ENCODE measurements at places on chromosomes 6 and 20.
A peak's percentile ranks its signal among the peaks of the same experiment; 100 is the strongest.

- no peak overlapping the region for H3K4me3 ChIP-seq
- peaks cover 10% of the 10 kb centered on the region for H3K27me3 ChIP-seq
- no peak for DNase-seq
- H3K36me3 ChIP-seq = no peaks in the 10 kb centered on the region
- H3K27ac ChIP-seq = no peak overlapping the region
Measured at GRCh38 chr20:52805843-52806242, 166.3 kb upstream of the TSHZ2 start.

DNA sequence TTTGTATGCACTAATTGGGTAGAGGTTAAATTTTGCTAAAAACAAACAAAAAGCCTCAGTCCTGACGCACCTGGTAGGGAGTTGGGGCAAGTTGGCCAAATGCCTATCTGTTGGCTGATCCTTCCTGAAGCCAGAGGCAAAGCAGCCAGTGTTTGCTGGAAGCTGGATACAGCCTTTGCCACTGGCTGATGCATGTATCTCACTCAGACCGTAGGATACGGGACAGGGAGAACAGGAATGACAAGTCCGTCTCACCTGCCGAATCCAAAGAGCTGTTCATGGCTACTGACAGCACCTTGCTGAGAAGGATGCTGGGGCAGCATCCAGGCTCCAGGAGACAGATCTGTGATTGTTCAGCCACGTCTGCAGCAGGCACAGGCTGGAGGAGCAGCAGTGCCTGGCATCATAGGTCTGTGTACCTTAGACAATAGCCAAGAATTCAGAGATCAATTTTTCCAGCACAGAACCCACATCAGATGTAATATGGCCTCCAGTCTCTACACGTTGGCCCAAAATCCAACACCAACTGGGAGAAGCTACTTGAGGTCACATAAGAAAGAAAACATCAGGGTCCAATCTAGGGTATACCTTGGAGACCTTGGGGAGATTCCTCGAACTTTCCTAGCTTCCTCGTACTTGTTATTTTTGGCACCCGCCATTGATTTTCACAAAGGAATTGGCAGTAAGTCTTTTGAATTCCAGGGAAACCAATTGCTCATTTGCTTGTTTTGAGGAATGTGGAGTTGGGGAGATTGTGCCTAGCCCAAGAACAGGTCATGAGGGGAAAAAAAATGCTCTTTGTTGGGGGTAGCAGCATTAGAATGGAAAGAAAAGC, 108.5 kb upstream of the ARMC2 start:
- H3K4me1 ChIP-seq = peaks cover 6% of the 10 kb centered on the region
- H3K27ac ChIP-seq = no peak overlapping the region

DNA sequence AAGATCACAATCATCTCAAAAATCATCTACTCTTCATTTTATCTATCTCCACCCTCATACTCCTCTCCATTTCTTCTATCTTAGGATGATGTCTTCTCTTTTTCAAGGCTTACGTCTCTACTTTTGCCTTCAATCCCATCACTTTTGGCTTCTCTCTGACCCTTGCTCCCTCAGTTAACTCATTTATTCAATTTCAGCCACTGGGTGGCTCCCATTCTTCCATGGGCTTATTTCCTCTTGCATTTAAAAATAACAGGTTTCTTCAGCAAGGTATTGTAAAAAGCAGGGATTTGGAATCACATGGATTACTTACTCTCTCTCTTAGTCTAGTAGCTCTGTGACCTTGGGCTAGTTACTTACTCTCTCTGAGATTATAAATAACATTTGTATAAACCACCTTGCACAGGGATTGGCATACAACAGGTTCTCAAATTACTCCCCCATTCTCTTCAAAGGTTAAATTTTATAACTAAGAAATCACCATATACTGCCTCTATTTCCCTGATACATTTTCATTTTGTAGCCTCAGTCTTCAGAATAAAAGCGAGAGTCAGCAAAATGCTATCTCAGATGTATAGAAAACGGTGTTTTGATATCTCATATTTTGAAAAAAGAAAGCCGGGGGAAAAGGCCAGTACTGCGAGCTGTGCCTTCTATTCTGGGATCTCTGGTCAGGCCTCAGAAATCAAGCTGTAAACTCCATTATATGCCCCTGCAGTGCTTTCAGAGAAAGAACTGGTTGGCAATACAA, 5.5 kb downstream of the ZSCAN12 start:
- peaks cover 43% of the 10 kb centered on the region for H3K4me1 ChIP-seq
- H3K27me3 ChIP-seq = no peaks in the 10 kb centered on the region
- DNase-seq = no peak
- H3K4me3 ChIP-seq = no peak overlapping the region

DNA sequence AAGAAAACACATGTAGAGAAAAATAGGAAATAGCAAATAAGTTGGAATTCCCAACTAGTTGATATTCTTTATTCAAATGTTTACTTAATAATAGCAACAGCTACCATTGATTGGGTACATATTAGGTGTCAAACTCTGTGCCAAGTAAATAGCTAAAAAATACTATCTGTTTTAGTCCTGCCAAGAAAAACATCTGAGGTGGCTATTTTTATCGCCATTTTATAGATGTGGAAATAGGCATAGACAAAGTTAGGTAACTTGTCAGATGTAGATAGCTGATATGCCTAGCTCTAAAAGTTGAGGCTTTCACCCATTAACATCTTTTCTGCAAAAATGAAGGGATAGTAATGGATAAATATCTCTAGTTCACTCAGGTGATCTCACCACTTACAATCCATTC, 549.2 kb upstream of the ID4 start:
- H3K36me3 ChIP-seq = no peaks in the 10 kb centered on the region
- H3K27ac ChIP-seq = no peak overlapping the region
- H3K4me3 ChIP-seq = no peak overlapping the region
- no peaks in the 10 kb centered on the region for H3K4me1 ChIP-seq
- no peak for DNase-seq
- H3K27me3 ChIP-seq = no peaks in the 10 kb centered on the region

DNA sequence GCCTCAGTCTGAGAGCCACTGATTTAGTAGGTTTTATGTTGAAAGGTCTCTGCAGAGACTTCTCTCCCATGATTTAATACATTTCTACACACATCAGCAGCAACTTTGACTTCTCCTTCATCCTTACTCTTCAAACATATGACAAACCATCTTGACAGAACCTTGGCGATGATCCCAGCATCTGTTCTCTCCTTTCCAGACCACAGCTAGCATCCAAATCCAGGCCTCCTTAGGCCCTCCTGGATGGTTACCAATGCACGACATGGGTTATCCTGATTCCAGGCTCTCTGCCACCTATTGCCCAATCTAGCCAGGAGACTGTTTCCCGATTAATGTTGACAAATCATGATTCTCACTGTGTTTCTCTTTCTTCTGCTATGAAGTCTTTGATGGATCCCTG, 16.8 kb downstream of the LAMA4 start:
- H3K4me3 ChIP-seq = no peak overlapping the region
- peaks cover 34% of the 10 kb centered on the region for H3K4me1 ChIP-seq
- H3K27ac ChIP-seq = no peak overlapping the region
- DNase-seq = no peak

GRCh38 chr6:100353276-100354015, 111.3 kb downstream of the SIM1 start:
- DNase-seq = no peak
- H3K27ac ChIP-seq = no peak overlapping the region

DNA sequence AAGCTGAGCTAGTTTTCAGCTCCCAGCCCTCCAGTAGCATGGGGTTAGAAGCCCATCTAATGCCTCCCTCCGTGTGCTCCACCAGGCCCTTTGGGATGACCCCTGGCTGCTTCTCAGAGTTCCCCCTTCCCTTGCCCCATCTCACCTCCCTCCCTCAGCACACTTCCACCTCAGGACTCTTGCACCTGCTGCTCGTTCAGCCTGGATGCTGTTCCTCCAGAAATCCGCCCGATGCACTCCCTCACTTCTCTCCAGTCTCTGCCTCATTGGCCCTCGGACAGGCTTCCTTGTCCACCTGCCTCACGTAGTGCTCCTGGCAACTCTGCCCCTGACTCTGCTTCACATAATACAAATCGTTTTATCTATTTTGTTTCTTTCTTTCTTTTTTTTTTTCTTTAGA, 26.8 kb downstream of the FGD2 start:
- H3K36me3 ChIP-seq = no peaks in the 10 kb centered on the region
- peak overlapping the region; percentile 19 for H3K27ac ChIP-seq
- H3K27me3 ChIP-seq = no peaks in the 10 kb centered on the region
- DNase-seq = no peak

- H3K4me1 ChIP-seq = peaks cover 65% of the 10 kb centered on the region
- peak overlapping the region; percentile 93 for H3K27ac ChIP-seq
- H3K36me3 ChIP-seq = peaks cover 38% of the 10 kb centered on the region
Measured at GRCh38 chr6:116101302-116101718, 657 bp downstream of the NT5DC1 start.

DNA sequence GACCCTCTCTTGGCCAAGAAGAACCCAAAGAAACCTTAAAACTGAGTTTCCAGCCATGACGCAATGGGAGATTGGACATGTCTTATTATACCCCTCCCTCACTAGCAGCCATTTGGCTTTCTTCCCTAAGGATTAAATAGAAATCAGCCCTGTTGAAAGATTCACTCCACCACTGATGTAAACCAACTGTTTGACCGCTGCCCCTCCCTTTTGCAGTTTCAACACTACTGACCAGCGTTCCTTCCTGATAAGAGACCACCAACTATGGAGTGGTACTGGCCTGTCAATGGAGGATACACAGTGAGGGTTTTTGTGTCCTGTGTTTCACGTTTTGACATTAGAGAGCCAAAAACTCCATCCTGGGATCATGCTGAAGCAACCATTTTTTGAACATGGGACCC, 53.2 kb upstream of the CD2AP start:
- H3K36me3 ChIP-seq = no peaks in the 10 kb centered on the region
- no peak overlapping the region for H3K4me3 ChIP-seq
- H3K27me3 ChIP-seq = no peaks in the 10 kb centered on the region
- no peak for DNase-seq
- H3K27ac ChIP-seq = no peak overlapping the region
- peaks cover 4% of the 10 kb centered on the region for H3K4me1 ChIP-seq

GRCh38 chr6:7919871-7920270, 9.3 kb upstream of the TXNDC5 start:
- H3K27me3 ChIP-seq = peaks cover 18% of the 10 kb centered on the region
- H3K27ac ChIP-seq = no peak overlapping the region
- no peak overlapping the region for H3K4me3 ChIP-seq
- H3K36me3 ChIP-seq = no peaks in the 10 kb centered on the region
- peak; percentile 49 for DNase-seq

DNA sequence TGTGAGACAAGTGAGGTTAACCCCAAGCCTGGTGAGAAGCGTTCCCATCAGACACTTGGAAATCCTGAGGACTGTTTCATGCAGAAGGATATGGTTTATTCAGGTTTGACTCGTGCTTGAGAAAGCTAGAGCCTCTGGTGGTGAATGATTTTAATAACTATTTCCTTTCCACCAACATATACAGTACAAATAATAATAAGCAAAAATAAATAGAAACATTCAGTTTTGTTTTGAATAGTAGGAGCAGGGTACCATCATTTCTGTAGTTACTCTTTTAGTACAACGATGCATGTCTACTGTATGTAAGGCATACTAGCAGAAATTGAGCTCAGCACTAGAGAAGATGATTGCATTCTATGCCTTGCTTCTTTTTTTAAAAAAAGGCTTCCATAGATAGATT, 33.5 kb downstream of the PLG start:
- no peak overlapping the region for H3K4me3 ChIP-seq
- H3K4me1 ChIP-seq = no peaks in the 10 kb centered on the region
- DNase-seq = no peak
- H3K27ac ChIP-seq = no peak overlapping the region
- peaks cover 9% of the 10 kb centered on the region for H3K27me3 ChIP-seq
- H3K36me3 ChIP-seq = no peaks in the 10 kb centered on the region

DNA sequence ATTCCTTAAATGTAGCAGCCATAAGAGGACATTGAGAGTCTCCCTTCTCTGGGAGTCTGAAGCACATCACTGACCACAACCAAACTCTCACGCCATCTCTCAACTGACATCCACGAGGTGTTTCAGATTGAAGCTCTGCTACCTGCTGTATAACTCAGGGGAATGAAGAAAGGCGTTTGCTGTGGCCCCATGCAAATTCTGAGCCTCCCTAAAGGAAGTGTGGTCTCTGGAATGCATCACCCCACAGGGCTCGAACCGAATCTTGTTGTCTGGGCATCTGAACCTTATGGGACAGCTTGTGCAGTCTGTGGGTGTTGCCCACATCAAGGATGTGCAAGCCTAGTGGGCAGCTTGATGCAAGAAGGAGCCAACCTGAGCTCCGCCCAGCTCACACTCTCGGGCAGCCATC, 10.9 kb downstream of the PMEPA1 start:
- H3K27ac ChIP-seq = peak overlapping the region; percentile 90
- H3K4me3 ChIP-seq = peak overlapping the region; percentile 48
- no peaks in the 10 kb centered on the region for H3K27me3 ChIP-seq
- no peaks in the 10 kb centered on the region for H3K36me3 ChIP-seq
- H3K4me1 ChIP-seq = peaks cover 58% of the 10 kb centered on the region

DNA sequence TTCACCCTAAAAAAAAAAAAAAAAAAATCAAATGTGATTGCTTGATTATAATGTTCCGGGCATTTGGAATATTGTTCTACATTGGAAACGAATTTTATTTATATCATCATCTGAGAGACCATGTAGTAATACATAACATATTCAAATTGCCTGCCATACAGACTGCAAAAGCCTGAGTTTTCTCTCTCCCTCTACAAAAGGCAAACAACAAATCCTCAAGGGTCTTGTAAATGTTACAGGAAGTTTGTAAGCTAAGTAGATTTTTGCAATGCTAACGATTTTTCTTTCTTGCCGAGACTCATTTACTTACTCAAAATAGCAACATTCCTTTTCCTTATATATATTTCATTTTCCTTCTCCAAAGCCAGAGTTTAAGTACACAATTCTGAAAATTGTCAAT, 49.0 kb upstream of the HTR1E start:
- no peak overlapping the region for H3K27ac ChIP-seq
- H3K36me3 ChIP-seq = no peaks in the 10 kb centered on the region
- H3K4me1 ChIP-seq = no peaks in the 10 kb centered on the region
- H3K27me3 ChIP-seq = no peaks in the 10 kb centered on the region
